ENCODE measurements at places on chromosomes 4 and X.

DNA sequence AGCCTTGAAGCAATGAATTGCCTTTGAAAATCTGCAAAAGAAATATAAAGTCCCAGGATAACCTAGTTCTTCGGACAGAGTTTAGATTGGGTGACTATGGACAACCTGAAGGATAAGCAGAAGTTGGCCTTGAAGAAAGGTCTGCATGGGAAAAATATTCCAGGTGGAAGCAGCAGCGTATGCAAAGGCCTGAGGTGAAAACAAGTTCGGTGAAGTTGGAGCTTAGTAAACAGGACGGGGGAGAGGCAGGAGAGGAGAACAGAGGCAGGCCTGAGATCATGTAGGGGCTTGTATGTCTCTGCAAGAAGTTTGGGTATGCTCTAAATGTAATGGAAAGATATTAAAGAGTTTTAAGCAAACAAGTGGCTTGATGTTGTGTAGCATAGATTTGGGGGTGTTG, 176.0 kb downstream of the ARHGAP24 start:
- DNase-seq, result no peak

DNA sequence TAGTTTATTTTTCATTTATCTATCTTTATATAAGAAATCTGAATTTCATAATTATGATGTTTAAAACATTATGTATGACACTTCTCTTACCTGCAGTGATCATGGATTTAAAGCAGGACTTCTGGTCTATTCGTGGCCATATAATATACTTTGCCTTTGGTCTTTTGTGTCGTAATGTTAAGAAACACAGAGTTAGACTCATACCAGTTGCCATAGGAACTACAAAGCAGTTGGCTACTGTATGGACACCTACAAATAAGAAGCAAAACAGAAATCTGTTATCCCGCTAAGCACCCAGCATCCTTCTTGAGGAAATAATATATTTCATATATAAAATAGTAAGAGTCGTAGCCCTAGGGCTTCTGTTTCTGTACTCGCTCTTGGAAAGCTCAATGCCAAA, 4.3 kb downstream of the SEPSECS start:
- DNase-seq, result no peak

DNA sequence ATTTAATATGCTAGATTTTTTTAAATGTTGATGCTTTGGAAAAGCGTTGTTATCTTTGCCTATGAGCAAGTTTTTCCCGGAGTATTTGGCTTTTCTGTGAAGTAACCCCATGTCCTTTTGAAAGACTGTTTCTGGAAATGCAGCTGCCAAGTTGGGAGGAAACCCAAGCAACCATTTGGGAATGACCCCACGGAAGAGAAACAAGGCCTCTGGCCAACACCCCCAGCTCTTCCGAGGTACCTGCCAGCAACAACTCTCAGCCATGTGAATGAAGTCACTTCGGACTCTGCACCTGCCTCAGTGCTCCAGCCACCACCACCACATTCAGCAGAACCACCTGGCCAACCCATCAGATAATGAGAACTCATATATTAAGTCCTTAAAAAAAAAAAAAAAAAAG, 36.2 kb upstream of the DHRSX start:
- no peak for DNase-seq

DNA sequence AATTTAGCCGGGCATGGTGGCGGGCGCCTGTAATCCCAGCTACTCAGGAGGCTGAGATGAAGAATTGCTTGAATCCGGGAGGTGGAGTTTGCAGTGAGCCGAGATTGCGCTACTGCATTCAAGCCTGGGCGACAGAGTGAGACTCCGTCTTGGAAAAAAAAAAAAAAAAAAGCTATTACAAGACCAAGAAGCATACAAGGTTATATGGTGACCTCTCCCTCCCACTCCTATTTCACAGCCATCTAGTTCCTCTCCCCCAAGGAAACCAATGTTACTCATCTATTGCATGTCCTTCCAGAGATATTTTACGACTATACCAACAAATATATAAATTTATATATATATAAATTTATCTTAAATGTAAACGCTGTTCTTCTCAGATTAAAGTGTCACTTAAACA, 3.2 kb downstream of the SLC9A7 start:
- no peak for DNase-seq

DNA sequence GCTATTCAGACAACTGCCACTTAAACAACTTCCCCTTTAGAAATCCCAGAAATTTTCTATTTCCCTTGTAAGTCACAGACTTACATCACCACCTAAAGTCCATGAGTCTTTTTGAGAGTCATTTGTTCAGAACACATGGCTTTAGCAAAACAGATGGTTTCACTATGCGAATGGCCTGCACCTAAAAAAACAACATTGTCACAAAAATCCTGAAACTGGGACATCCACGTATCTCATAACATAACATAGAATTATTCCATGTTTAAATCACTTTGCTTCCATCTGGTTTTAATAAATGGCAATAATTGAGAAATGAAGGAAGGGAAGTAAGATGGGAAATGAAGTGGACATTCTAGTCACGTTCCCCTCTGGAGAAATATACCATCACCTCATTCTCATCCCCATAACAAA, 155.3 kb upstream of the EDNRA start:
- DNase-seq, result no peak

- DNase-seq, result no peak
These were observed 305.5 kb upstream of the EMCN start for GRCh38 chr4:100823066-100823992.

DNA sequence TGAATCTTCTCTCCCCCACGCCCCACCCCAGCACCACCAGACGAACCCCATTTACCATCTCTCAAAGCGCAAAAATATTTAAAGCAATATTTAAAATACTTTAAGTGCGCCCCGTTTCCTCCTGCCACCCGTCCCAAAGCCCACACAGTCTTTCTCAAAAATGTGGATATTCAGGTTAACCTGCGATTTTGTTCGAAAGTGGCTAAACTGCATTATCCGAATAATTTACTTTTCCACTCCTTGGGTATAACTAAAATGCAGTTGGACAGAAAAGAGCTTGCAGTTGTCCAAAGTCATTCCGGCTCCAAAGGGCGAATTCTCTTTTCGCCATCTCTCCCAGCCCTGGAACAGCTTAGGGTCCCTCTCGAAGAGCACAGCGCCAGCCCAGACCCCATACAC, 662 bp downstream of the SMIM43 start:
- DNase-seq, result no peak

DNA sequence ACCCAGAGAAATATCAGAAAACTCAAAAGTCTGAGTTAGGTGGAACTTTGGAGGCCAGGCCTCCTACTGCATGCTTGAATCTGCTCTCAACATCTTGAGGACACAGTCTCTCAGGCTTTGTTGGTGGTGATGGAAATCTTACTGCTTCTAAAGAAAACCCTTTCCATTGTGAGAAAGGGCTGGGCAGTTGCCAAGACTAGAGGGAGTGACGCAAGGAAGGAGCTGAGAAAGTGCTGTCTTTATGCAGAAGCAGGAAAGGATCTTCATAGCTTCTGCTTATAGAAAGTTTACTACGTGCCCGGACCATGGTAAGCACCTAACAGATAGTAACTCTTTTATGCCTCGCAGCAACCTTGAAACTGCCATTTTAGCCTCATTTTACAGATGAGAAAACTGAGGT, 2.4 kb upstream of the CRMP1 start:
- DNase-seq, result no peak

- no peak for DNase-seq
These were observed 51.9 kb downstream of the PHKA2 start for GRCh38 chrX:18931972-18932371.

DNA sequence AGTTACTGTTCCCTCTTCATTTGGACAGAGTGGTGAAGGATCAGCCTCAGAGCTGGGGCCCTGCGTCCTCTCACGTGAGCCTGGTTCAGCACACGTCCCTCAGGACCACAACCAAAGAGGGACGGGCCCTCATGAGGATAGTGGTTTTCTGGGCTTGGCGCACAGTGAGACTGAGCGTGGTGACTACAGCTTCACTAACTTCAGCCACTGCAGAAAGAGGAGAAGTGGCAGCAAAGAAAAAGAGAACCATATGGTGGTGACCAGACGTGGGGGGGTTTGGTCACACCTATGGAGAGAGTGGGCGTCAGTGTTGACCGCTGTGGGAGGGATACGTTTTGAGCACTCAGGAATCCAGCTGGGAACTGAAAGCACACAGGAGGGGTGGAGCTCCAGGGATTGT, 21.8 kb upstream of the TNIP3 start:
- DNase-seq, result no peak

- DNase-seq, result no peak
These were observed 253.3 kb downstream of the CENPC start for GRCh38 chr4:67292045-67292444.

DNA sequence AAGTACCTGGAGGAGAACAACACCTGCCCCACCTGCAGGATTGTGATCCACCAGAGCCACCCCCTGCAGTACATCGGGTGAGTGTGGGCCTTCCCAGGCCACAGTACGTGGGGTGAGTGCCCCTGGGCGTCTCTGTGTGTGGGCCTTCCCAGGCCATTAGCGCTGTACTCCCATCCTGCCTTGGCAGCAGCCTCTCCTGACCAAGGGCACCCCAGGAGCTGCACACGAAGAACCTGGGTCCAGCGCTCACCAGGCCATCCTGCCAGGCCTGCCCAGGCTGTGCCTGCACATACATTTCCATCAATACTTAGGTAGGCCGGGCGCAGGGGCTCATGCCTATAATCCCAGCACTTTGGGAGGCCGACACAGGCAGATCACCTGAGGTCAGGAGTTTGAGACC, 29.3 kb downstream of the PCGF3 start:
- DNase-seq, result no peak

DNA sequence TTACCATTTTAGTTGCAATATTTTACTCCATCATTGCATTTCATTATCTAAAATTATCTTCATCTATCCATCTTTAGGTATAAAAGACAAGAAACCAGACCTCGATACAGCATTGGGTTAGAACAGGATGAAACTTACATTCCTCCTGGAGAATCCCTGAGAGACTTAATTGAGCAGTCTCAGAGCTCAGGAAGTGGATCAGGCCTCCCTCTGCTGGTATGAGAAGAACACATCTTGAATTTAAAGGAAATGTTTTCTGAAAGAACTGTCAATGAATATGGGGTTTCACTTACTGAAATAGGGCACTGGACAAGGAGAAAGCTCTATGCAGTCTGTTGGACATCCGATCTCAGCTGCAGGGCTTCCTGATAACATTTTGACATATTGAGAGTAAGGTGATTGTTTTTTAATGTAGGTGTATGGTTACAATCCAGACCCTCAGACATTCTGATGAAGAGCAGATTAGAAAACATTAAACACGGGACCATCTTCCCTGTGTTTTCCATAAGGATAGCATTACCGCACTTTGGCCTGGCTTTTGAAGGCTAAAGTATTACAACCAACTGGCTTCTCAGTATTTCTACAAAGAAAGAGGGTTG, 367.2 kb downstream of the BMPR1B start:
- no peak for DNase-seq

DNA sequence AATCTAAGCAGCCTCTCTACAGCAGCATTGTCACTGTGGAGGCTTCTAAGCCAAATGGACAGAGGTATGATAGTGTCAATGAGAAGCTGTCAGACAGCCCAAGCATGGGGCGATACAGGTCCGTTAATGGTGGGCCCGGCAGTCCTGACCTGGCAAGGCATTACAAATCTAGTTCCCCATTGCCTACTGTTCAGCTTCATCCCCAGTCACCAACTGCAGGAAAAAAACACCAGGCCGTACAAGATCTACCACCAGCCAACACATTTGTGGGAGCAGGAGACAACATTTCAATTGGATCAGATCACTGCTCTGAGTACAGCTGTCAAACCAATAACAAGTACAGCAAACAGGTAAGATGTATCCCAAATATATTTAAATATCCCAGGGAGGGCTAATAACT, 4.1 kb downstream of the PCDH7 start:
- DNase-seq, result no peak

DNA sequence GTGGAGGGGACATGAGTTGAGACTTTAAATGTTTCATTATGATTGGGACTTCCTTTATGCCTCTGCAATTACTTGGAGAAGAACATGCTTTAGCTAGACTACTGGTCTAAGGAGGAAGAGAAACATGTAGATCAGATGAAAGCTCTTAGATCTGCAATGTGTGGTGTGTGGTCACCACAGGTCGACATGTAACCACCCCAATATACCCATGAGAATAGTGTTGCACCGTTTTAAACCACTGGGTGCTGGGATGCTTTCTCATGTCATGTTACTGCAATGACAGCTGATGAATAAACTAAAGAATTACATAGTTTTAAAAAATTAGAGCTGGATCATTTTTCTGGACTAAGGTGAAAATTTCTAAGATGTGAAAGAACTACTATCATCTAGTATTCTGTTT, 1039.7 kb downstream of the RAPGEF2 start:
- no peak for DNase-seq

GRCh38 chr4:1191621-1192020, 19.2 kb upstream of the SPON2 start:
- DNase-seq, result no peak

GRCh38 chrX:34332334-34332733, 200.2 kb upstream of the FAM47A start:
- DNase-seq, result no peak

- no peak for DNase-seq
These were observed 193.2 kb downstream of the PTTG2 start for GRCh38 chr4:38153387-38153760.

DNA sequence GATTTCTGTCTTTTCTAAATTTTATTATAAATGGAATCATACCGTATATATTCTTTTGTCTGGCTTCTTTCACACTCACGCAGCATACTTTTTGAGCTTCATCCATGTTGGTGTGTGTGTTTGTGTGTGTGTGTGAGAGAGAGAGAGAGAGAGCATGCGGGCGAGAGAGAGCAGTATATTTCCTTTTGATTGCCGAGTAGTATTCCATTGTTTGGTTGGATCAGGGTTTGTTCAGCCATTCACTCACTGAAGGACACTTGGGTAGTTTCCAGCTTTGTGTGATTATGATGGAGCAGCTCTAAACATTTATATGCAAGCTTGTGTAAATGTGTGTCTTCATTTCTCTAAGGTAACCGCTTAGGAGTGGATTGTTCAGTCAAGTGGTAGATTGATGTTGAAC, 3.1 kb upstream of the L1CAM start:
- no peak for DNase-seq

DNA sequence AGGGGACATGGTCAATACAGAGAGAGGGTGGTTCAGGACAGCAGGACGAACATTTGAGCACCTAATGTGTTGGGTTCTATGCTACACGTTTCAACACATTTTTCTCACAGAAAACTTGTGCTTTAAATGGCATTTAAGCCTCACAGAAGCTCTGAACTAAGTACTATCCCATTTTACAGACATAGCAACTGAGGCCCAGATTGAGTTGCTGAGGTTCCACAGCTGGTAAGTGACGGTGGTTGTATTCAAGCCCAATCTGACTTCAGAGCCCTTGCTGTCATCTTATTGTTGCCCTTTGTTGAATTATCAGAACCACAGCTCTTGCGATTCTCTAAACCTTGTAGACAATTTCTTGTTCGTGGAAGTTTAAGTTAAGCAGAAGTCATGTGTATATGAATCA, 116.7 kb downstream of the FNIP2 start:
- no peak for DNase-seq

Measured in activated T-cell treated with anti-CD3 and anti-CD28 coated beads, Interleukin-2, amount 50 U/mL, for 1 hour (primary cell).